8988T (cell line): ENCODE measurements at places on chromosomes 5 and 9.

GRCh38 chr9:127128341-127129072, 6.1 kb upstream of the ANGPTL2 start:
- no peak for DNase-seq

DNA sequence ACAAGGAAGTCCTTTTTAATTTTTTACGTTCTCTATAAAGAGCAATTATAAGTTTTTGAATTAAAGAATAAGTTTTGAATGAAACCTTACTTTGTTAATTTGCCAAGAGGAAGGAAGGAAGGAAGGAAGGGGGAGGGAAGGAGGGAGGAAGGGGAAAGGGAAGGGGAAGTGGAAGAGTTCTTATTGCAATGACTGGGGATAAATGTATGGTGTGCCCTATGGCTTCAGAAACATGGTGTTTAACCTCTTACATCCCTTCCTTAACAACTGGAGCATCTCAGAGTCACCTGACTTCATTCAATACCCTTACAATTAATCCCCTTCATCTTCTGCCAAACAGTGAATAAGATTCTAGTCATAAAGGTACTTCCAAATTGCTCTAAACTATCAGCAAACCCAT, 16.0 kb downstream of the CEMIP2 start:
- DNase-seq, result no peak

GRCh38 chr9:32606811-32607210, 28.7 kb downstream of the TAF1L start:
- DNase-seq, result no peak

- DNase-seq, result no peak
These were observed 58.8 kb upstream of the DHFR start for GRCh38 chr5:80713631-80714030.

GRCh38 chr9:90921104-90921503, 119.5 kb downstream of the SYK start:
- no peak for DNase-seq

DNA sequence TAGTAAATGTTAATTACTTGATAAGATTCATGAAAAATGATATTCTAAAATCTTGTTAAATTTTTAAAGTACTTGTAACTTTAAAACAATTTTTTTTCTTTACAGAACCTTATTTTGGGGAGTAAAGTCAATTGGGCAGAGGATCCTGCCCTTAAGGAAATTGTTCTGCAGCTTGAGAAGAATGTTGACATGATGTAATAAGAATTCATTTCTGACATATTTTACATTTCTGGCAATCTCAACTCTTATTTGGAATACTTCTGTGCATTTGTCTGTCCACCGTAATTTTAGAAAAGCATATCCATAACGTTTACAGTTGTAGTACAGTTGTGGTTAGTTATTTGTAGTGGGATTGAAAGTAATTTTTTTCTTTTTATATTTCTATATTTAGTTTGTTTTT, 20.2 kb downstream of the CENPH start:
- DNase-seq, result no peak

DNA sequence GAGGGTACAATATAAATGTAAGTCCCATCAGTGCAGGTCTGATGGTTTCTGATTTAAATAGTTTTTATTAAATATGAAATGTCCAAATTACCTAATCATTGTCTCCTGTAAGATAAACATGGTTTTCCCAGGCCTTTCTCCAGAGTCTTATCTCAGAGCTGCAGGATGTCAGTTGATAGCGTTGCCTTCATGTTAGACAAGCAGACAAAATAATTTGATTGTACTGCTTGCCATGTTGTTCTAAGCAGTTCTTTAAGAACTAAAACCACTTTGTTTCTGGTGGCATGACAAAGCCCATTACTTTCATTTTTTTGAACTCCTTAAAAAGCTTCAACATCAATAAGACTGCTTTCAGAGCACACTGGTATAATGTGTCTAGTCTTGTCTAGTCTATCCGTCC, 1073.5 kb downstream of the MAT2B start:
- no peak for DNase-seq

- no peak for DNase-seq
These were observed 479.7 kb downstream of the MAN2A1 start for GRCh38 chr5:110169461-110169860.

GRCh38 chr5:137631453-137631852, 104.4 kb downstream of the KLHL3 start:
- DNase-seq, result no peak

DNA sequence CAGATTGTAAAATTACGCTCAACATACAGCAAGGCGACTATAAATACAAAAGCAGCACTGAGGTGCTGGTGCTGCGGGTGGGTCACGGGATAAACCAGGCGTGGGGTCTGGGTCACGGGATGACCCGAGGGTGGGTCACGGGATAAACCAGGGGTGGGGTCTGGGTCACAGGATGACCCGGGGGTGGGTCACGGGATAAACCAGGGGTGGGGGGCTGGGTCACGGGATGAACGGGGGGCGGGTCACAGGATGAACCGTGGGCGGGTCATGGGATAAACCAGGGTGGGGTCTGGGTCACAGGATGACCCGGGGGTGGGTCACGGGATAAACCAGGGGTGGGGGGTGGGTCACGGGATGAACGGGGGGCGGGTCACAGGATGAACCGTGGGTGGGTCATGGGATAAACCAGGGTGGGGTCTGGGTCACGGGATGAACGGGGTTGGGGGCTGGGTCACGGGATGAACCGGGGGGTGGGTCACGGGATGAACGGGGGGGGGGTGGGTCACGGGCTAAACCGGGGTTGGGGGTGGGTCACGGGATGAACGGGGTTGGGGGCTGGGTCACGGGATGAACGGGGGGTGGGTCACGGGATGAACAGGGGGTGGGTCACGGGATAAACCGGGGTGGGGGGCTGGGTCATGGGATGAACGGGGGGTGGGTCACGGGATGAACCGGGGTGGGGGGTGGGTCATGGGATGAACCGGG, 30.2 kb upstream of the SLC9A3 start:
- no peak for DNase-seq

GRCh38 chr5:159098603-159099436, 896 bp downstream of the EBF1 start:
- DNase-seq, result no peak

DNA sequence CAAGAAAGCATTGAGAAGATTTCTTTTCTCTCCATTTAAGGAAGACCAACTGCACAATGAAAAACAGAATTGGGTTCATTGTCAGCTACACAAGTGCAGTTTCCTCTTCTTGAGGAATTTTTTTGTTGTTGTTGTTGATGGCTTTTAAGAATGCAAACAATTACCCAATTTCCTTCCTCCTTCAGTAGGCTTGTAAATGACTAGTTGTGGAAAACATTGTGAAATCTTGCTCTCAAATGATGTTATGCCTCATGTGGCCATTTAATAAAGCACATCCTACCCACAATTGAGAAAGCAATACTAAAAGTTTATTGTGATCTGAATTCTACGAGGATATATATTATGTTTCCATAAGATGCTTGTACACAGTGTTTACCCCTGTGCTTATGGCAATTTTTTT, 171.6 kb downstream of the FAM174A start:
- DNase-seq, result no peak

- no peak for DNase-seq
These were observed 19.9 kb downstream of the POU5F2 start for GRCh38 chr5:93721511-93721910.

DNA sequence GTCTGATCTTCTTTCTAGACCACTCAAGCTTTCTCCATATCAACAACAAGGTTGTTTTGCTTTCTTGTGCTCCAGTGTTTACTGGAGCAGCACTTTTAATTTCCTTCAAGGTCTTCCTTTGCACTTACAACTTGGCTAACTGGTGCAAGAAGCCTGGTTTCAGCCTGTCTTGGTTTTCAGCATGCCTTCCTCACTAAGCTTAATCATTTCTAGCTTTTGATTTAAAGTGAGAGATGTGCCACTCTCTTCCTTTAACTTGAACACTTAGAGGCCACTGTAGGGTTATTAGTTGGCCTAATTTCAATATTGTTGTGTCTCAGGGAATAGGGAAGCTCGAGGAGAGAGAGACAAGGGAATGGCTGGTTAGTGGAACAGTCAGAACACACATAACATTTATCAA, 13.4 kb downstream of the AK3 start:
- no peak for DNase-seq

GRCh38 chr5:174777583-174777982, 53.2 kb downstream of the MSX2 start:
- DNase-seq, result no peak

DNA sequence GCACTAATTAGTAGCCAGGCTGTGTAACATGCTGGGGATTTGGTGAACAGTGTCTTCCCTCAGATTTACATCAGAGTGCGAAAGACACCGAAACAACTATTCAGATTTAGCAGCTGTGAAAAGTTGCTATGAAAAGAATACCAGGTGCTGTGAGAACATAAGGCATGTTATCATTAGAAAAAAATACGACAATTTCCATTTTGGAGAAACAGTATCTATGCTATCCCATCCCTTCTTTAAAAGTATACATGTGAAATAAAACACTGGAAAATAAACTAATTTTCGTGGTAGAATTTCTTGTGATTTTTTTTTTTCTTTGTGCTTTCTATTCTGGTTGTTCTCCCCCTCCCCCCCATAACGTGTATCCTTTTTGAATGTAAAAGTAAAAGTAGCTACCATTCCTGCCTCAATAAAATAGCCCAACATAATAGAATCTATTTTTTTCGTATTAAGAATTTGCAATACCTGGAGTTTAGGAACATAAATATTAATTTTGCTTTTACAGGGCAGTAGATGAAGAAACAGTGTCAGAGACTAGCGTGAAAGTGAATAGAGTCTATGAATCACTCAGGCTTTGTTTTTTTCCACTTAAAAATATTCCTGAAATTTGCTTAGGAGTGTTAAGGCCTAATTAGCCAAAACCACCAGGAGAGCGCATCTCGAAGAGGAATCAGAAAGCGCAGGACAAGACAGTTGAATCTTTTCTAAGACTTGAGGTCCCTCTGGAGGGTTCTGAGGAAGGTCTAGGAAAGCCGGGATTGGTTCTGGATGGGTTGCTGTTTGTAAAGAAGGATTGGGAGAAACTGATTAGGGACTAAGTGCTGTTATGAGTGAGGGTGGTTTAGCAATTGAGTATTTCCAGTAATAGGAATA, 813 bp upstream of the SLU7 start:
- DNase-seq, result no peak

DNA sequence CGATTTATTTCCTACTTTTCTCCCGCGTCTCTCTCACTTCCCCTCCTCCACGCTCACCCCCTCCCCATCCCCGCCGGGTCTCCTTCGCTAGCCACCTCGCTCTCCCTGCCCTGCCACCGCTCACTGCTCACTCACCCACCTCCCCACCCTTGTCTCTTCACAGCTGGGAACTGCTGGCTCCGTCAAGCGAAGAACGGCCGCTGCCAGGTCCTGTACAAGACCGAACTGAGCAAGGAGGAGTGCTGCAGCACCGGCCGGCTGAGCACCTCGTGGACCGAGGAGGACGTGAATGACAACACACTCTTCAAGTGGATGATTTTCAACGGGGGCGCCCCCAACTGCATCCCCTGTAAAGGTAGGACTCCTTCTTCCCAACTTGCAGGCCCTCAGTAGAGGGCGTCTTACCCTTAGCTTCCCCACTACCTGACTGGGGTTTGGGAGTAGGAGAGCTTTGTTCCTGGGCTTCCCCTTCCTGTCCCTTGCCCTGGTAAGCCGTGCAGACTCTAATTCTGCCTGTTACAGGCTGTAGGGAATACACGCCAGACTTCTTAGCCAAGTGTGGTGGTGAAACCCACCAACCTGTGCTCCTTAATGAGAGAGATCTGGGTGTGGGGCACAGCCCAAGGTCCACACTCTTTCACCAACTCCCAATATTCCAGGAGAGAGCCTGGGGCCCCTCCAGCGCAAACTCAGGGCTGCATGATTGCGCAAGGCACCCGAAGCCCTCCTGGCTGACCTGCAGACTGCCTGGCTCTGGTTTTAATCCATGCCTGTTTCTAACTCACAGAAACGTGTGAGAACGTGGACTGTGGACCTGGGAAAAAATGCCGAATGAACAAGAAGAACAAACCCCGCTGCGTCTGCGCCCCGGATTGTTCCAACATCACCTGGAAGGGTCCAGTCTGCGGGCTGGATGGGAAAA, 2.5 kb downstream of the FST start:
- DNase-seq, result peak; percentile 50

GRCh38 chr5:6902597-6902996, 189.4 kb downstream of the TENT4A start:
- DNase-seq, result no peak

- no peak for DNase-seq
These were observed 1.2 kb downstream of the C9orf72 start for GRCh38 chr9:27572061-27572460.

GRCh38 chr9:69671879-69672595, at the start of gene APBA1:
APBA1 (minus strand) TSS chr9:69672371.
- peak; percentile 34 for DNase-seq

DNA sequence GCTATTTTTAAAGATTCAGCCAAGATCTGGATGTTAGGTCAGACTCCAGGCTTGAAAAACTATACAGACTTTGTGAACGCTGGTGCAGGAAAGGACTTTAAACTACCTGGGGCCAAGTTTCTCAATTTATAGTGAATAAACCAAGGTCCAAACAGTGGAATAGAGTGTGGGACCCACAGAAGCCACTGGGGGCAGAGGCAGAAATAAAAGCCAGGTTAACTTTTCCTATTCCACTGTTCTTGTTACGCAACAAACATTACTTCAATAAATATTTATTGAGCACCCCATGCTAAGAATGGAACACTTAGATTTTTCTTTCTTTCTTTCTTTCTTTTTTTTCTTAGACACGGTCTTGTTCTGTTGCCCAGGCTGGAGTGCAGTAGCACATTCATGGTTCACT, 11.0 kb upstream of the HAVCR1 start:
- no peak for DNase-seq

DNA sequence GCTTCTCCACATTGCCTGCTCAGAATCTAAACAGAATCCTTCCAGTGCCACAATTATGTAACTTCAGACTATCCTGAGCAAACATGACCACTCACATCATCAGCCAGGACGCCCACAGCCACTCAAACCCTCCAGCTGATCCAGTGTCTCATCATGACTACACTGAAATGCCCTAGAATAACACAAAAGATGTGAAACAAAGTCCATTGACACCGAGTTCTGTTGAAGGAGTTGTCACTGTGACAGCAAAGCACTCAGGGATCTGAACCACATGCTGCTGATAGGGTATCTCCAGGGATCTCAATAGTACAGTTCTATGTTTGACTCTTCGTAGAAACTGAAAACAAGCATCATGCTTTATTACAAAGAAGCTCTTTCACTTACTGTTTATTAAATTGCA, 150.2 kb downstream of the GABBR2 start:
- no peak for DNase-seq

- no peak for DNase-seq
These were observed 8.4 kb downstream of the GFI1B start for GRCh38 chr9:132986640-132987620.

GRCh38 chr5:6682239-6682638, 31.0 kb upstream of the TENT4A start:
- DNase-seq, result no peak

DNA sequence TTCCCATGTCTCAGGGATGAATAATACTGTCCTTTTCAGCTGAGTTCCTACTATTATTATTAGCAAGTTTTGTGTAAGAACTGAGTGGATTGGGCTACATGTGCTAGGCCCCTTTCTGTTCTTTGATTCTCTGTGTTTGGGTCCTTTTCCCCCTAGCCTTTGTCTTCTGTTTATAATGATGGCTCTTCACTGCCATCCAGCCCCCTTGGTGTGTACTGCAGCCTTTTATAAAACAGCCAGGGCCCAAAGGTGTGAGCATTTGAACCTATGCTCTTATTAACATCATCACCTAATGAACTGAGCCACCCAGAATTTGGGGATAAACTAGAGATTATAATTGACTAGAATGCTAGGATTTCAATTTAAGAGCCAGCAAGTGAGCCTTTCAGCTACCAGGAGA, 52.6 kb downstream of the PLAC8L1 start:
- no peak for DNase-seq

- DNase-seq, result peak; percentile 61
These were observed 27.6 kb upstream of the CDKN2AIPNL start for GRCh38 chr5:134439210-134439654.

GRCh38 chr5:15959370-15960164, 220.0 kb downstream of the MARCHF11 start:
- DNase-seq, result no peak
